ENCODE measurements at places on chromosomes 4 and X.

GRCh38 chrX:16946971-16947562 lies 609 bp downstream of the REPS2 start:
- no peak for DNase-seq

DNA sequence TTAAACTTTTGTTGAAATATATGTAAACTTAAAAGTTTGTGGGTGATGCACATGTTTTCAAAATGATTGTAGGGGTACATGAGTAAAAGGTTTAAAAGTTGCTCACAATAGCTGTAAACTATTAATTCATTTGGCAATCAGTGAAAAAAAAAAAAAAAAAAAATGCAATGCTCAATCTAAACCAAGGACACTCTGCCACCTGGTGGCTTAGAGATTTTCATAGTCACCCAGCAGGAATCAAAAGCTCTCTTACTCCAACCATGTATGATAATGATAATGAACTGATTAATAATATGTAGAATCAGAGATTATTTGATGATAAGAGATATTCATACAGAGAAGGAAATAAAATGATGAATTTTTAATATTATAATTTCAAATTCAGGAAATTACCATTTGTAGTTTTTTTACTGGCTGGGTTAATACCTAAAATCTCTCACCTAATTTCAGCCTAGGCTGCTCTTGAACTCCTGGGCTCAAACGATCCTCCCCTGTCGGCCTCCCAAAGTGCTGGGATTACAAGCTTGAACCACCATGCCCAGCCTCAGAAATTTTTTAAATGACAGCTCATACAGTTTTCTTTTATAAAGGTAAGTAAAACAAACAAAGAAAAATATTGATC lies 46.9 kb upstream of the SLC25A4 start:
- peak; percentile 29 for DNase-seq

- DNase-seq, result no peak
Observed at GRCh38 chr4:86439293-86439692, 79.4 kb upstream of the MAPK10 start.

DNA sequence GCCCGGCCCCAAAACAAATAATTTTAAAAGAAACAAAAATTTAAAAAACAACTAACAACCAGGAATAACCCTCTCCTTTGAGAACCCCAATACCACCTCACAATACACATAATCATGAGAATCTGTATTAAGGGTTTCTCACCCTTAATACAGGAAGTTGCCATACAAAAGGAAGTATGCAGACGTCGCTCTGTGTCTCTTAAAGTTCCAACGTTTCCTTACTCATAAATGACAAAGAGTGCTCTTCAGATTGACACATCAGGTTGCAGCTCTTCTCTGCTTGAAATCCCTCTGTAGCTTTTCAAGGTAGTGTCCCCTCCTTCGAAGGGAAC lies 73.9 kb upstream of the IRF2 start:
- no peak for DNase-seq

DNA sequence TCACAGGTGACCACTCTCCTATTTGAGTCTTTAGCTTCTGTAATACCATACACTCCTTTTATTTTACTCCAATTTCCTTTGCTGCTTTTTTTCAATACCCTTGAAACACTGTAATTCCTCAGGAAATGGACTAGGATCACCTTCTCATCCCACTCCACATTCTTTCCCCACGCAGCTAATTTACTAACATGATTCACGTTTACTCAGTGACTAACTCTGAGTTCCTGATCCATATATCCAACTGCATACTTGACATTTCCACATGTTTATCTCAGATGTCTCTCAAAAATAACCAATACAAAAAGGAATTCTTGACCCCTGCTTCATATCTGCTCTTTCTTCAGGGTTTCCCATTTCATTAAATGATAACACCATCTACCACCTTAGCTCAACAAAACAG lies 19.9 kb downstream of the RPS6KA6 start:
- DNase-seq, result peak; percentile 54

- peak; percentile 52 for DNase-seq
Observed at GRCh38 chr4:101345596-101346350, 1.6 kb downstream of the PPP3CA start.

- peak; percentile 37 for DNase-seq
Observed at GRCh38 chr4:129623233-129623875, 527.4 kb downstream of the C4orf33 start.

- DNase-seq, result no peak
Observed at GRCh38 chr4:136662539-136662938, 869.8 kb downstream of the PCDH18 start.

- peak; percentile 46 for DNase-seq
Observed at GRCh38 chrX:149286940-149287349, 218.2 kb downstream of the IDS start.

- no peak for DNase-seq
Observed at GRCh38 chrX:136689436-136689835, 41.5 kb downstream of the CD40LG start.

GRCh38 chrX:115330498-115331168 lies 41.1 kb downstream of the LUZP4 start:
- DNase-seq, result peak; percentile 61

DNA sequence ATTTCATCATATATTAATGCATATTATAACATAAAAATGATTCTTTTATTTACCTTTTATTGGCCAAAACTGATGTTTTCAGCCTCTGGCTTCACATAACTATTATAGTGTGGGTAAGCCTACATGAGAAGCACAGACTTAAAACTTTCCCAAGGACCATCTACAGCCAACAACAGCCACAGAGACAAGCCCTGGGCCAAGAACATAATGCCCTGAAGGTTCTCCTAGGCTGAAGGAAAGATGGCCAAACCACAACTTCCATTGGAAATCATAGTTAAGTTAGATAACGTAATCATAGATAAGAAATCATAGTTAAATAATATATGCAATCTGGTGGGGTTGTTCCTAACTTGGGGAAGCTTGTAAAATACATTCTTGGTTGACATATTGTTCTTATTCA lies 280.0 kb upstream of the EMCN start:
- DNase-seq, result no peak

GRCh38 chr4:168712316-168712890 lies 215.6 kb downstream of the PALLD start:
- no peak for DNase-seq

GRCh38 chrX:38326086-38326485 lies 1.2 kb downstream of the RPGR start:
- no peak for DNase-seq

- DNase-seq, result no peak
Observed at GRCh38 chr4:145176641-145177432, 3.6 kb downstream of the OTUD4 start.

DNA sequence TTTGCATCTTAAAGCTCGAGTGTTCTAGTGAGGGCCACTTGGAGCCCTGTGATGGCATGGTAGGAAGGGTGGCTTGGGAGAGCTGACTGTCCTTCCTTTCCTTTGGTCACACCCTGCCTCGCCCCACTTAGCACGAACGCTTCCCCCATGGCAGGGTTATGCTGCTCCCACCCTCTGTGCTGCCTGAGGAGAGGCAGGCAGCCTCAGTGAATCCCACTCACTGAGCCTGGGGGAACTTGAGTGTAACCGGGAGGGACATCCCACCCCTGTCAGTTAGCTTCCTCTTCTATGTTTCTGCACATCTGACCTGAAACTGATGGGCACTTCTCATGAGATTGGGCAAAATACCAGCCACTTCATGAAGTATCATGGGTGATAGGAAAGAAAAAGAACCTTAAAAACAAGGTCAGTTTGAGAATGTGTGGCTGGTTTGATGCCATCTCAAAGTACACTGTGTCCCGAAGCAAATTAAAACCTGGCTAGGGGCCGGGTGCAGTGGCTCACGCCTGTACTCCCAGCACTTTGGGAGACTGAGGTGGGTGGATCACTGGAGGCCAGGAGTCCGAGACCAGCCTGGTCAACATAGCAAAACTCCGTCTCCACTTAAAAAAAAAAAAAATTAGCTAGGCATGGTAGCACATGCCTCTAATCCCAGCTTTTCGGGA lies 10.1 kb downstream of the TKTL1 start:
- DNase-seq, result no peak

- DNase-seq, result peak; percentile 17
Observed at GRCh38 chr4:185470501-185471195, 885 bp downstream of the CCDC110 start.

Measured in HT1080 (cell line).